Fibroblast of gingiva (primary cell): ENCODE measurements at places on chromosomes 4 and X.

DNA sequence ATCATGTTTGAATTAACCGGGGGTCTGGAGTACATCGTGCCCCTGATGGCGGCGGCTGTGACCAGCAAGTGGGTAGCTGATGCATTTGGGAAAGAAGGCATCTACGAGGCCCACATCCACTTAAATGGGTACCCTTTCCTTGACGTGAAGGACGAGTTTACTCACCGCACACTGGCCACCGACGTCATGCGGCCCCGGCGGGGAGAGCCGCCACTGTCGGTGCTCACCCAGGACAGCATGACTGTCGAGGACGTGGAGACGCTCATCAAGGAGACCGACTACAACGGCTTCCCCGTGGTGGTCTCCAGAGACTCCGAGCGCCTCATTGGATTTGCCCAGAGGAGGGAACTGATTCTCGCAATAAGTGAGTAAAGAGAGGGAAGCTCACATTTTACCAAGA lies 56.9 kb downstream of the CLCN4 start:
- no peak for DNase-seq

DNA sequence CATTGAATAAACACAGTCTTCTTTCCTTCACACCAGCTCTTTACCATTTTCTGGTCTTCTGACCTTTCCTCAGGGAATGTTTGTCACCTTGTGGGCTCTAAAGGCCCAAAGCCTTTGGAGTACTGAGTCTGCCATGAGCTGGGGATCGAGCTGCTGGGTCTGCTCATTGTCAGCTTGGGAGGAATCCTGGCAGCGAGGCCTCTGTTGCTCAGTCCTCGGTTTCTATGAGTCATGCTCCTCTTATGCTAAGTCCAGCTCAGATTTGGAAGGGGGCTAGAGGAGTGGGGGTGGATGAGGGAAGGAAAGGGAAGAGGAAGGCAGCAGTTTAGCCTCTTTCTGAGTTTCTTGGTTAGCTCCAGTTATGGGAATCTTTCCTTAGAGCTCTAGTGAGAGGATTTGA lies 31.1 kb downstream of the NHSL2 start:
- peak; percentile 13 for DNase-seq

DNA sequence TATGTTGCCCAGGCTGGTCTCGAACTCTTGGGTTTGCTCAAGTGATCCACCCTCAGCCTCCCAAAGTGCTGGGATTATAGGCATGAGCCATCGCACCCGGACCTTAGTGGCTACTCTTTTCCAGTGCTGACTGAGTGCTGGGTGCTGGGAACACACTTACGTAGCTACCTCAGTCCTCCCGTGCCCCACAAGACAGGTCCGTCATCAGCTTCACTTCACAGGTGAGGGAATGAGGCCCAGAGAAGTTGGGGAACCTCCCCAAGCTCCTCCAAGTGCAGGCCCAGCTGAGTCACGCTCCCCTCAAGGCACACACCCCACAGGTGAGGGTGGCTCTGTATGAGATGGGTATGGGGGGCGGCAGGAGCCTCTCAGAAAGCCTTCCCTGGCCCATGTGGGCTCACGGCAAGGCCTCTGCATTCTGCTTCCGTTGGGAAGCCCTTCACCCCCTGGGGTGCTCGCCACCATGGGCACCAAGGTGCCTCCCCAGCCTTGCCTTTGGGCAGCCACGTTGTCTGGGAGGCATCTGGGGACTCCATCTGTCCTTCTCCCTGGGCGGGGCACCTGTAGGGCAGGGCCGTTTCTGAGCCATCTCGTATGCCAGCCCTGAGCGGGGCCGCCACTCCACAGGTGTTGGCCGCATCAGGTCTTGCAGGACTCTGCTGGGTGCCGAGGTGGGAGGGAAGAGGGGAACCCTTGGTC lies 28.4 kb downstream of the NSG1 start:
- DNase-seq = no peak

- DNase-seq = no peak
Measured at GRCh38 chr4:154030746-154031145, 241.9 kb upstream of the SFRP2 start.

GRCh38 chrX:124726881-124727280 lies 380.5 kb downstream of the SH2D1A start:
- no peak for DNase-seq

GRCh38 chrX:87583679-87584078 lies 66.1 kb downstream of the KLHL4 start:
- DNase-seq = no peak

DNA sequence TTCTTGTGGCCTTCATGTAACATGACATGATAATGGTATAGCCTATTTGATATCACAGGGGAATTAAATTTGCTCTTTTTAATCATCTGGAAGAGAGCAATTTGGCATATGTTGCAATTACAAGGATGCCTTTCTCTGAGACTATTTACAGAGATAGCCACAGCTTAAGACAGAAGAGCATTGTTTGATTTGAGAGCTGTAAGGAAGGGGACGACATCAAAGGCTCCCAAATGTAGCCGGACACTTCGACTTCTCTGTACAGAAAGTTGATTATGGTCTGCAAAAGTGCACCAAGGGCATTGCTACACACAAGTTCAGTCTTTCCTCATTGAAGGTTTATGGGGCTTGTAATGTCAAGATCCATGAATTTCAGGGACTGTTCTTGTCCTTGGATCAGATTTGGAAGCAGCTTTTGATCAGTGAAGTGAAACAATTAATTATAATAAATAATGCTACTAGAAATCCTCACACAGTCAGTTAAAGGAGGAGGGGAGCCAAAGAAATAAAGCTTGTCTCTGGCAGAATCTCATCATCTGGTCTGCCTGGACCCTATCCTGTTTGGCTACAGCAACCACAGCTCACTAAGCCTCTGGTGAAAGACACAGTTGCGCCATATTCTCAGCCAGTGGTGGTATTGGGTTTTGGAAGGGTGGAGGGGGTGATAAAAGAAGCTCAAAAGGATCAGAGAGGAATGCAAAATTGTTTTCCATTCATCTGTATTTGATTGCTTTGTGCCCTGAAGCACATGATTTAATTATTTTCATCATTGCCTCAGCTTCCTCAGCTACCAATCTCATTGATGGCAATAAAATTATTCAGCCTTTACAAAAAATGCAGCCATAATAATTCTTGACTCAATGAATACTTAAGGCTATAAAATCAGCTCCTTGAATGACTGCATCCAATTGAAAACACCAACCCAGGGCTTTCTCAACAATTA lies 654.3 kb upstream of the LCORL start:
- DNase-seq = no peak

DNA sequence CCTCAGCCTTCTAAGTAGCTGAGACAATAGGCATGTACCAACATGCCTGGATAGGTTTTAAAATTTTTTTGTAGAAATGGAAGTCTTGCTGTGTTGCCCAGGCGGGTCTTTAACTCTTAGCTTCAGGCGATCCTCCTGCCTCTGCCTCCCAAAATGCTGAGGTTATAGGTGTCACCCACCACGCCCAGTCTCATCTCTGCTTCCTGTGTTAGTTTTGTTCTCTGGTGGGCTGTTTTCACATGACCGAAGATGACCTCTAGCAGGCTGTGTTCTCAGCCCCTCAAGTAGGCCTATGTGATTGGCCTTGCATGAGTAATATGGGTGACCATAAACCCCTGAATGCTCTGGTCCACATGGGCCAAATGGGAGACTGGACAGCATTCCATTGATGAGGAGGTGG lies 56.8 kb upstream of the MSANTD1 start:
- DNase-seq = no peak

DNA sequence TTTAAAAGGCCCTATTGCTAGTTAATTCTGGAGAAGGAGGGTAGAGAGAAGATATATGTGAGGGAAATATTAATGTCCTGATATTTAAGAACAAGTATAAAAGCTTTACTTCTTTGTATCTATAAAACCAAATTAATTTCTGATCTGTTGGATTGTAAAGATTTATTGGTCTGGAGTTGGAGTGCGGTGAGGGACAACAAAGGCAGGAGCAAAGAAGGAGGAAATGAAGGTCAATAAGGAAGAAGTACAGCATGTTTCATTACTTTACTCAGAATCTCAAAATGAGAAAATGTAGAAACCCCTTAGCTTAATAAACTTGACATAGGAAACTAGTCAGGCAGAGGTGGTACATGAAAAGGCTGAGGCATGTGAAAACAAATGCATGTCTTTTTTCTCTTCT lies 192.9 kb downstream of the PALLD start:
- no peak for DNase-seq

- DNase-seq = no peak
Measured at GRCh38 chr4:88446124-88446523, 10.8 kb upstream of the HERC5 start.

- no peak for DNase-seq
Measured at GRCh38 chr4:62591756-62592155, 1391.6 kb downstream of the ADGRL3 start.

DNA sequence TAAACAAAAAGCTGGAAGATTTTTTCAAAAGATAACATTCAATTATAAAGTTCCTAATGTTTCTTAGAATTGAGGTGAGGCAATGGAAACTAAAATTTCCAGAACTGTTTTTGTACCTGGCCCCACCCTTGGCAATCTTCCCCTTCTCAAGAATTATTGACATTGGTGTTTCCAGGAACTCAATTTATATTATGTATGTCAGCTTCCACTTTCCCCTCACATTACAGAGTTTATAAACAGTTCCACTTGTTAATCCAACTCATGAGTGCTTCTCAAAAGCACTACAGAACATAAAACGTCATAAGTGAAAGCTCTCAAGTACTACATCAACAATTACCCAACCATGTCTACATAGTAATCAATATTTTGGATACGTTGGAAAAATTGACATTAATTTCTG lies 107.4 kb downstream of the FAM13A start:
- no peak for DNase-seq

DNA sequence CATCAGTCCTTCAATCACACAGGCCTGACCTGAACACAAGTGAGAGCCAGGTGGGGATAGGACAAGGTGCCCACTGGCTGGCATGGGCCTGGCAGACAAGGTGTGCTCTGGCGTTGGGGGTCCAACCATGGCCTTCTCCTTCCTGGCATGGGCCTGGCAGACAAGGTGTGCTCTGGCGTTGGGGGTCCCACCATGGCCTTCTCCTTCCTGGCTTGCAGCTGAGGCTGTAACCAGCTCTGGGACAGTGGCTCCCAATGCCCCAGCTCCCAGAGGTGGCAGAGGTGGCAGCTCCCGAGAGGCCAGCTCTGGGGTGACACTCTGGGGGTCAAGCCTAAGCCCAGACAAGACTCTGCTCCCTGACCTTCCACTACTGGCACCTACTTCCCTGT lies 62.6 kb downstream of the JAKMIP1 start:
- no peak for DNase-seq

DNA sequence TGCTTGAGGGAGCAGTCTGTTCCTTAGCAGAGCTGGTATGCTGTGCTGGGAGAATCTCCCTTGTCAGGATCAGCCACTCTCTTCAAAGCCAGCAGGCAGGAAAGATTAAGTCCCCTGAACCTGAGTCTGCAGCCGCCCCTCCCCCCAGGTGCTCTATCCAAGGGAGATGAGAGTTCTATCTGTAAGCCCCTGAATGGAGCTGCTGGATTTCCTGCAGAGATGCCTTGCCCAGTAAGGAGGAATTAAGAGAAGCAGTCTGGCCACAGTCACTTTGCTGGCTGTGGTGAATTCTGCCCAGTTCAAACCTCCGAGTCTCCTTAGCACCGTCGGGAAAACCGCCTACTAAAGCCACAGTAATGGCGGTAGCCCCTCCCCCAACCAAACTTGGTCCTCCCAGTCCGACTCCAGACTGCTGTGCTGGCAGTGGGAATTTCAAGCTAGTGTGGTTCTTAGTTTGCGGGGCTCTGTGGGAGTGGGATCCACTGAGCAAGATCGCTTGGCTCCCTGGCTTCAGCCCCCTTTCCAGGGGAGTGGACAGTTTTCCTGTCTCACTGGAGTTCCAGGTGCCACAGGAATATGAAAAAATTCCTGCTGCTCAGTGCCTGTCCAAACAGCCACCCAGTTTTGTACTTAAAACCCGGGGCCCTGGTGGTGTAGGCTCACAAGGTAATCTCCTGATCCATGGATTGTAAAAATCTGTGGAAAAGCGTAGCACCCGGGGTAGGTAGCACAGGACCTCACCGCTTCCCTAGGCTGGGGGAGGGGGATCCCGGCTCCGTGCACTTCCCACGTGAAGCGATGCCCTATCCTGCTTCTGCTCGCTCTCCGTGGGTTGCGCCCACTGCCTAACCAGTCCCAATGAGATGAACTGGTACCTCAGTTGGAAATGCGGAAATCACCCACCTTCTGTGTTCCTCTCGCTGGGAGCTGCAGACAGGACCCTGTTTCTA lies 38.0 kb downstream of the RAB28 start:
- no peak for DNase-seq

GRCh38 chrX:7024850-7025249 lies 122.7 kb upstream of the STS start:
- DNase-seq = no peak

DNA sequence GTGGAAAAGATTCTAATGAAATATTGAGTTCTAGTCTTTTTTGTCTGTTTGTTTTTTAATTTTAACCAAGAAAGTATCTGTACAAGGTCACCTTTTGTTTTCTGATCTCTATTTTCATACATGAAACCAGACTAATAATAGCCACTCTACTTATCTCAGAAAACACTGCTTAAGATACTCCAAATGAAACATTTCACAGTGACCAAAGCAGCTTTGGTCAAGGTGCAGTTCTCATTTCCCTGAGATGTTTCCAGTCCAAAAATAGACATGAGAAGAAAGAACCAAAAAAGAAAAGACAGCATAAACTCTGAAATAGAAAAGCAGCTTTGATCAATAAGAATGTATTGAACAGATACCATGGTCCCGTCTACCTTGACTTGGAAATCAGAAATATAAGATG lies 782.8 kb downstream of the RAB28 start:
- DNase-seq = no peak

DNA sequence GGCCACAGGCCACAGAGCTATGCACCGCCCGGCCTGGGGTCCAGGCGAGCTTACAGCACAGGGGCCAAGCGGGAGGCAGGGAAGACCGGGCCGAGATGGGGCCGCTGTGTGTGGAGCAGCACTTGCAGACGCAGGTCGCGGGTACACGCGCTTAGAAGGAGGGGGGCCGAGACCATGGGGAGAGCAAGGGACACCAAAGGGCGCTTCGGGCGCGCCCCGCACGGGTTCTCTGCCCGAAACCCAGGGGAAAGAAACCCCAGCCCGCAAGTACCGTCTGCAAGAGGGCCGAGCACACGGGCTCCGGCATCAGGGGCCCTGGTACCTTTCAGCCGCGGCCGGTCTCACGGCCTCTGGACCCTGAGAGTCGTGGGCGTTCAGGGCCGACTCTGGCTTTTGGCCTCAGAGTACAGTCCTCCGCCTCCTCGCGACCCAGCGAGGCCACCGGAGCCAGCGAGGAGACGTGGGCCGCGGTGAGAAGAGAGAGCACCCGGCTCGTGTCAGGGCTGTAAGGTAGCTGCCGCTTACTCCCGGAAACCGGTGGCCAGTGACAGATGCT lies 342 bp downstream of the EOLA2 start:
- peak; percentile 1 for DNase-seq

GRCh38 chrX:44778254-44778653 lies 65.6 kb upstream of the DUSP21 start:
- no peak for DNase-seq

GRCh38 chr4:26851129-26851528 lies 9.5 kb upstream of the STIM2 start:
- DNase-seq = no peak

GRCh38 chr4:148443512-148444295 lies 1.5 kb upstream of the NR3C2 start:
- no peak for DNase-seq

- DNase-seq = no peak
Measured at GRCh38 chr4:180281724-180282123, 1961.5 kb upstream of the TENM3 start.

GRCh38 chr4:60249784-60250183 lies 950.3 kb upstream of the ADGRL3 start:
- DNase-seq = no peak
